ENCODE measurements at places on chromosomes 3 and 15.

DNA sequence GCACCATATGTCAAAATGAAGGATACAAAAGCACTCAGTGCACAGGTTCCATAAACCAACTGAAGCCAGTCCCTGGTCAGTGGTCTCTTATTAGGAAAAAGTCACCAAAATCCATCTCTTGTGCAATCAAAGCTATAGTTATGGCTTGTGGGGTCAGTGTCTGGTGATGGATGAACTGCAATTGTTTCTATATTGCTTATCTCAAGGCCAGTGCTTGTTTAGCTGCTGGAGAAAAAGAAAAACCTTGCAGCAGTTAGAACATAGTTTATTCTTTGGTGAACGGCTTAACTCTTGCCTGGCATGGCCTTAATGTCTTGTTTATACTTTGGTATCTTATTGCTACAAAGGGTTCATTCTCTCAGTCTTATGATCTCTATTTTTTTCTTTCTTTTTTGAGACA is 2.9 kb upstream of the UQCRC1 start:
- no peak for DNase-seq

DNA sequence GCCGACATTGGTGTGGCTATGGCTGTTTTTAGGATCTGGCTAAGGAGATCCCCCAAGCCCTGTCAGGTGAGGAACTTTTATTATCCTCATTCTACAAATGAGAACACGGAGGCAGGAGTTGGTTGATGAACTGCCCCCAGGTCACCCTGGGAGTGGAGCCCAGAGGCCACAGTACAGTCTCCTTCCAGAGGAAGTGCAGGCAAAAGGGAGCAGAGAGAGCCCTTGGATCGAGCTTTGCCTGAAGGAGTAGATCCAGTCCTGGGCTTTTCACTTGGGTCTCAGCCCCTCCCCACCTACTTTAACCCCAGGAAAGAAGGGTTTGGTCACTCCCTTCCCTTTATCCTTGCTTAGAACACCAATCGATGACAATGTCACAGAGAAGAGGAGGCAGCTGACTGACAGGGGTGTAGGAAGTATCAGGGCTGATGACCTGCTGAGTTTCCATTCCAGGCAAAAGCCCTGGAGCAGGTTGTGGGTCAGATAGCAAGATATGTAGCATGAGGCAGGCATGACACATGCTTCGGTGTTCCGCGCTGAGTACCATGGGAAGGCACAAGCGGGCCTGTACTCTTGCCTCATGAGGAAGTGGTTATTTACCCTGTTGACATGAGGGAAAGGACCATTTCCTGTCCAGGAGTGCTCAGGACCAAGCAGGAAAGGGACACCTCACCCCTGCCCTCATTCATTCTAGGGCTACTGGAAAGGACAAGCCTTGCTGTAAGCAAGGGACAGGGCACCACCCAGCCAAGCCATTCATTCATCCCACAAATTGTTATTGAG is 5.8 kb upstream of the PLA2G4D start:
- DNase-seq, result no peak

GRCh38 chr15:92123962-92124656 is 269.6 kb upstream of the ST8SIA2 start:
- DNase-seq, result no peak

DNA sequence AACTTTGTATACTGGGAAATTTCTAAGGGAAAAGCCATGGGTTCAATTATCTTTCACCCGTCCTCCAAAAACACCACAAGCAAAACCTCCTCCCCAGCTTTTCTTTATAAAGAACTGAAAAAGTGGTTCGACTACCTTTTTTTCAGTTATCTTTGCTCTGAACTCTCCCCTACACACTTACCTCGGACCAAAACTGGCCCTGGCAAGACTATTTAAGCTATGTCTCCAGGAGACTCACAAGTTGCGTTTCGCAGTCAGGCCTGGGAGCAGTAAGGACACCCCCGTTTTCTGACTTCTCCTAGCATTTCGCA is 645 bp downstream of the COPS2 start:
- no peak for DNase-seq

DNA sequence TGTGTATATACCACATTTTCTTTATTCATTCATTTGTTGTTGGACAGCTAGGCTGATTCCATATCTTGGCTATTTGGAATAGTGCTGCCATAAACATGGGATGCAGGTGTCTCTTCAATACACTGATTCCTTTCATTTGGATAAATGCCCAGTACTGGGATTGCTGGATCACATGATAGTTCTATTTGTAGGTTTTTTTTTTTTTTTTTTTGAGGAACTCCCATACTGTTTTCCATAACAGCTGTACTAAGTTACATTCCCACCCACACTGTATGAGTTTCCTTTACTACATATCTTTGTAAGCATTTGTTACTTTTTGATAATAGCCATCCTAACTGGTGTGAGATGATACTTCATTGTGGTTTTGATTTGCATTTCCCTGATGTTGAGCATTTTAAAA is 437.7 kb downstream of the DIPK2A start:
- DNase-seq, result no peak

- DNase-seq, result no peak
Observed at GRCh38 chr3:183637106-183637486, 1.7 kb downstream of the KLHL24 start.

- DNase-seq, result no peak
Observed at GRCh38 chr15:63982381-63982854, 63.9 kb downstream of the DAPK2 start.

DNA sequence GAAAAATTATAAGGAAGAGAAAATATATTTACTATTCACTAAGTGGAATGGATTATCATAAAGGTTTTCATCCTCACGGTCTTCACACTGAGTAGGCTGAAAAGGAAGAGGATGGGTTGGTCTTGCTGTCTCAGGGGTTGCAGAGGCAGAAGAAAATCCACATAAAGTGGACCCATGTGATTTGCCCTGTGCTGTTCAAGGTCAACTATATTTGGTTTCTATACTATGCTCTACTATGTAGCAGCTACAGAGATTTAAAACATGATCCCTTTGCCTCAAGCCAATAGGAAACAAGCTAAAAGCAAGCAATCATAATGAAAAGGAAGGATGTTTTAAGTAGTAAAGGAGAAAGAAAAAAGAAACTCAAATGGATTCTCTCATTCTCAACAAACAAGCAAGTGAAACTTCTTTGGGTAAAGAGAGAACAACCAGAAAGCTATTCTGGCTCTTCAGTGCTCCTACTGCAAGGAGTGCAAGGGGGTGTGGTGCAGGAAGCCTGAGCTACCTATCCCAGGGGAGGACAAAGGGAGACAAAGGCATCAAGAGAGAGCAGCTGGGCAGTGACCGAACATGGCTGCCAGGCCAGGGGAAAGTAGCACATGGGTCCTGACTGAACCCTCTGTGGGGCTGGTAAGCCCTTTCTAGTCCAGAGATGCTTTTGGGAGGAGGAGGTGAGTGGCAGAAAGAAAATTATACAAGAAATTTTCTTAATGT is 35.9 kb downstream of the SFMBT1 start:
- no peak for DNase-seq

- no peak for DNase-seq
Observed at GRCh38 chr3:114218578-114219185, 18.7 kb downstream of the ZNF80 start.

GRCh38 chr3:158103081-158103886 is 2.9 kb downstream of the SHOX2 start:
- no peak for DNase-seq

DNA sequence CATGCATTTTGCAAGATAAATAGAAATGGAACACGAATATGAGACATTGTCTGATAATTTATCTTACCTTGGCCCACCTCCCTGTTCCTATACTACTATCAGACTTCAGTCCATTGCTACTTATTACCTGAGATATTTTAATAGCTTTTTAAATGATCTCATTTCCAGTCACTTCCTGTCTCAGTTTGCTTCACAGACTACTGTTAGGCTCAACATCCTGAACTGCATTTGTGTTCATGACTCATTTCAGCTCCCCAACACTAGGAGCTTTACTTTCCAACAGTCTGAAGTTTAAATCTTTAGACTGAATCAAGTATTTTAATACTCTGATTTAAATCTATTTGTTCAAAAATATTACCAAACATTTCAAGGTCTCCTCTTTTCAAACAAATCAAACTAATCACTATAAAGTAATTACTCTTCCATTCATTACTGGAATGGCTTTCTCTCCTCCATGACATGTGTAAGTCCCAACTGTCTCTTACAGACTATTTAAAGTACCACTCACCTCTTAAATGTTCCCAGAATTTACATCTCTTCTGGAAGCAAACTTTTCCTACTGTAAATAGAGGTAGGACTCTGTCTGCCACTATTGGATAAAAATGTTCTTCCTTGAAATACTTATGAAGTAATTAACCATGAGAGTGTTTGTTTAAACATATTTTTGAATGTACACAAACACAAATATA is 1277.6 kb downstream of the ZPLD1 start:
- no peak for DNase-seq

Measured in activated CD4-positive, alpha-beta T cell treated with anti-CD3 and anti-CD28 coated beads, Interleukin-2, amount 50 U/mL, for 4 hours (primary cell).